ENCODE measurements at places on chromosomes 13 and 19.
A peak's percentile ranks its signal among the peaks of the same experiment; 100 is the strongest.

DNA sequence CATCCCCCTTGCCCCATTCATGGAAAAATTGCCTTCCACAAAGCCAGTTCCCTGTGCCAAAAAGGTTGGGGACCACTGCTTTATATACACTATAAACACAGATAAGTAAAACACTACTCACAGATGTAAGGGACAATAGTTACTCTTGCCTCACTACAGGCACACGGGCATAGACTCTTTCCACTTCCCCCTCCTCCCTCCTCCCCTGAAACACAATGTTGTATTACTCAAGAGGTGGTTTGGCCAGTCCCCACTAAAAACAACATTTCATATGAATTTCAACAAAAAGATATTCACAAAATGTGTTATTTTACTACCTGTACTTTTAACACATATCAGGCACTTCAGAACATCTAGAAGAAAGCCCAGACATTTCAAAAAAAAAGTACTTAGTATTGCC lies 45.1 kb downstream of the EPSTI1 start:
- DNase-seq, result no peak

- DNase-seq, result no peak
These were observed 454.9 kb downstream of the LMO7 start for GRCh38 chr13:76091076-76091475.

DNA sequence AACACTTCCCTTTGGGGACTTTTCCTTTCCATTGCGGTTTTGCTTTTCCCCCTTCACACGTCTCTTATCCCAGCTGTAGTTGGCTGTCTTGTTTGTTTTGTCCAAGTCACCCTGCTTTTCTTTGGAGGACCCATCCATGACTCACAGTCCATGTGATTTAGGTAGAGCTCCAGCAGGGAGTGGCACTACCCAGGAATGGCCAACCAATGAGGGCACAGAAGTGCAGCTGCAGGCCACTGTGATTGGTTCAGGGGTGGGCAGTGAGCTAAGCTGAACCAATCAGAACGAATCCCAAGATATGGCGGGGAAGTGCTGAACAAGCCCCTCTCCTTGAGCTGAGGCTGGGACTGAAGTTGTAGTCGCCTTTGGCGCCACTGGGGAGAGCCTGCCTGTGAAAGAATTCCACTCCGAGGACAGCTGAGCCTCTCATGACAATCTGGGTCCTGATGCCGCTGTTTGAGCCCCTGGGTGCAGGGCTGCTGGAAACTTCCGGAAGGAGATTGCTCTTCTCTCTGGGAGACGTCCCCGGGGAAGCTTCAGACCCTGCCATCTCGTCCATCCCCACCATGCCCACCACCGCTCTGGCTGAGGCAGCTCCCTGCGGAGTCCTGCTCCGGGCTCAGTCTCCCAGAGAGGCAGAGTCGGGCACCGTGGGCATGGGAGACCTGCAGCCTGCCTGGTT lies 62.9 kb upstream of the URI1 start:
- peak; percentile 26 for DNase-seq

GRCh38 chr13:114064450-114065140 lies 67.8 kb downstream of the RASA3 start:
- peak; percentile 77 for DNase-seq

GRCh38 chr19:2922987-2923386 lies 21.8 kb downstream of the ZNF77 start:
- DNase-seq, result no peak

- DNase-seq, result no peak
These were observed 144.3 kb upstream of the RNF113B start for GRCh38 chr13:98321395-98321794.

DNA sequence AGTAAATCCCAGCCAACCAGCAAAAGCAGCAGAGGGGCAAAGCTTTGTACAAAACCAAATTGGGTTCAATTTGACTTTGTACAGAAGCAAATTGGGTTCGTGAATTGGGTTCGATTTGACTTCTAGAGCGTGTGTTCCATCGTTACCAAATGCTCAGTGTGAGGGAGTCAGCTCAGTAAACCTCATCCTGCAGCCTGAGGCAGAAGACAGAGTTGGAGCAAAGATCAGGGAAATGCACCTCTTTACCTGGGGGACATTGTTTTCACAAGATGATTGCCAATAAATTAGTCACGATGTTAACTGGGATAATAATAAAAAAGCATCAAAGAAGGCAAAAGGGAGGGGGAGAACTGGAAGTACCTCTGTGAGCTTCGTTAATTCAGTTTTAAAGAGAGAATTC lies 1.5 kb downstream of the RAB20 start:
- no peak for DNase-seq

- DNase-seq, result peak; percentile 37
These were observed 15.9 kb upstream of the KCTD15 start for GRCh38 chr19:33780746-33781145.

GRCh38 chr13:21150013-21150412 lies 26.3 kb downstream of the SKA3 start:
- DNase-seq, result no peak

GRCh38 chr13:102677122-102677521 lies 17.7 kb downstream of the METTL21C start:
- DNase-seq, result no peak

DNA sequence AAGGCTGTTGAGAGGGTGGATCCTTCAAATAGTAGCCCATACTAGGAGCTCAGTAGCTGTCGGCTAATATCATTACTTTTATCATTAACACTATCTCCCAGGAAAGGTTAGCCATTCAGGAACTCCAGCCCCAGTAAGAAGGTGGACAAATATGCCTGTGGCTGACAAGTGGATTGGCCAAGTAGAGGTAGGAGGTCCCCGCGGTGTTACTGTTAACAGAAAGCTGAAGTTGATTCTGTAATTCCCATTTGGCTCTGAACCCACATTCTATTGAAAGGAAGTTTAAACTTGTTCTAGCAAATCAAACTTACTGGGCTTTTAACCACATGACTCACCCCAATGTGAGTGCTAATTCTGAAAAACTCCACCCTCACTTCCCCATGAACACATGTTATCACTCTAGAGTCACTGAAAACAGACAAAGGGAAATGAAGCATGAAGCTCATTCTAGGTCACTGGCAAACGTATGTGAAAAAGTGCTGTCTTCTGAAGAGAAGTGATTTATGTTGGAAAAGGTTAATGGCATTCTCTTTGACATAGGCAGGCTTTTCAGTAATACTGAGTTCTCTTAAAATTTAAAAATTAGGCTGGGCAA lies 273.5 kb downstream of the FGF14 start:
- DNase-seq, result peak; percentile 36

DNA sequence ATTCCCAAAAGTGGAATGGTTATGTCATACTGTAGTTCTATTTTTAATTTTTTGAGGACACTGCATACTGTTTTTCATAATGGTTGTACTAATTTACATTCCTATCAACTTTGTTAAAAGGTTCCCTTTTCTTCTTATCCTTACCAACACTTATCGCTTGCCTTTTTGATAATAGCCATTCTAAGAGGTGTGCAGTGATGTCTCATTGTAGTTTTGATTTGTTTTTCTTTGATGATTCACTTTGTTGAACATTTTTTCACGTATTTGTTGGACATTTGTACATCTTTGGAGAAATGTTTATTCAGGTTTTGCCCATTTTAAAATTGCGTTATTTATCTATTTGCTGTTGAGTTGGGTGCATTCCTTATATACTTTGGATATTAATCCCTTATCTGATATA lies 188.8 kb upstream of the SPRY2 start:
- no peak for DNase-seq

DNA sequence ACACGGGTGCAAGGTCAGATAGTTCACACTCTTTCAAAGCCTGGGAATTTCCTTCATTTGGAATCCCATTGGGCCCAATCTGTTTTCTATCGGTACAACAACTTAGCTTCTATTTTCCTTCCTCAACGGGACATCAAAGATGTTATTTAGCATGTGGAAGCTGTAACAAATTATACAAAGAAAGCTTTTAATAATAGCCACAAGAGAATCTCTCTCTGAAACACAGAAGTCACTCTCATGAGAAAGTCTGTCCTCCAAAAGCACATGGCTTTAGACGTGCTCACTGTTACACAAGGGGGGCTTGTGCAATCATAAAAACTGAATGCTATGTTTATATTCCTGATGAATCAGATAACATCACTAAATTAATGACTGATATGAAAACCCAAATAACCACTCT lies 28.9 kb upstream of the CYSLTR2 start:
- DNase-seq, result no peak

- no peak for DNase-seq
These were observed 10.5 kb downstream of the ZNF112 start for GRCh38 chr19:44345959-44346358.

- peak; percentile 83 for DNase-seq
These were observed 72.9 kb upstream of the UQCRFS1 start for GRCh38 chr19:29285878-29286277.

GRCh38 chr13:96650301-96650886 lies 343.9 kb downstream of the OXGR1 start:
- DNase-seq, result no peak

GRCh38 chr19:3899531-3900294 lies 19.2 kb downstream of the ATCAY start:
- no peak for DNase-seq

GRCh38 chr19:38698225-38699026 lies 45.8 kb downstream of the CAPN12 start:
- peak; percentile 85 for DNase-seq

GRCh38 chr13:102097708-102098107 lies 304.1 kb downstream of the FGF14 start:
- peak; percentile 25 for DNase-seq

- no peak for DNase-seq
These were observed 70.0 kb downstream of the INSR start for GRCh38 chr19:7224209-7224686.

GRCh38 chr19:50490991-50491472 lies 14.4 kb upstream of the GARIN5A start:
- no peak for DNase-seq

- no peak for DNase-seq
These were observed 183.9 kb upstream of the SLC10A2 start for GRCh38 chr13:103250071-103250470.

- no peak for DNase-seq
These were observed 146.5 kb upstream of the ARGLU1 start for GRCh38 chr13:106714271-106714982.

DNA sequence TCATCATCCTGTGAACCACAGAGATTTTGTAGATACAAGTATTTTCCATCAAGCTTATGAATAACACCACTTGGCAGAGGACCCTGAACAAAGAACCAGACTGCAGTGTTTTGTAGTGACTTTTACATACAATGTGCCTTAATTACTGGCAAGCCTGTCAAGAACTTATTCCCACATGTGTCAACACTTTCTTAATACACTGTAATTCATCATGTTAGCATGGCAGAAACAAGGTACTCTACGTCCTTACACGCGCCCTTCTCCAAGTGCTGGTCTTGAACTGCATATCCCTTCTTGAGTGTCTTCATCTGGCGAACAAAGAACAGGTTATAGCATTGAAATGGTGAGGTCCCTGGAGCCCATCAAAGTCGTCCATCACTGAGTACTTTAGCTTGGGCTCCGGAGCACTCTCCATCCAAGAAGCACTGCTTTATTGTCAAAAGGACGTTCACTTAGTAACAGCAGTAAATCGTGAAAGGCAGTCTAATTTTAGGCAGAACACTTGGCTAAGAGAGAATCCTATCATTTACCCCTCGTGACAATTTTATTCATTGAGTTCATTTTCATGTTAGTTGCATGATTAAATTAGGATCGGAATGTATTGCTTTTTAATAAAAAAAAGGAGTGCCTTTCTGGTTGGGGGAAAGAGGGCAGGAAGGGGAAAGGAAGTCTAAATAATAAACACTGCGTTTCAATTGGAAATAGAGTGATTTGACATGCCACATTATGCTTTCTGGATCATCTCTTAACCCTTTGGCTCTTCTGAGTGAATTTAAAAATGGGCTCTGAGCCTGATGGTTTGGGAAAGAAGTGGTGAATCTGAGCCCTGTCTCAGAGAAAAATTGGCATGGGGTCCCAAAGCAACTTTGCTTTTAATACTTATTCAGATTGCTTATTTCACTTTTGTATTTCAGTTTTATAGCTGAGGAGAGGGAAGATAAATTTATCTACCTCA lies 376.1 kb downstream of the DLEU7 start:
- no peak for DNase-seq

- DNase-seq, result no peak
These were observed 601.8 kb downstream of the SLITRK6 start for GRCh38 chr13:85197431-85197830.

GRCh38 chr13:23915308-23915707 lies 18.0 kb upstream of the C1QTNF9B start:
- no peak for DNase-seq

Data from retina (tissue), 1 donor.